MM.1S (cell line): ENCODE measurements at places on chromosomes 7 and 10.

- H3K27me3 ChIP-seq = no peaks in the 10 kb centered on the region
- H3K4me3 ChIP-seq = no peak overlapping the region
- H3K4me1 ChIP-seq = no peaks in the 10 kb centered on the region
- H3K36me3 ChIP-seq = peaks cover 2% of the 10 kb centered on the region; the same call in 1 of the 2 replicates
Measured at GRCh38 chr10:78013564-78013963, 15.8 kb downstream of the POLR3A start.

- no peak overlapping the region for H3K4me3 ChIP-seq
- H3K4me1 ChIP-seq = no peaks in the 10 kb centered on the region
- H3K27me3 ChIP-seq = no peaks in the 10 kb centered on the region
- no peak for DNase-seq
- no peaks in the 10 kb centered on the region for H3K36me3 ChIP-seq
- no peak overlapping the region for H3K27ac ChIP-seq
Measured at GRCh38 chr10:29394321-29394932, 105.6 kb downstream of the LYZL1 start.

GRCh38 chr10:20552382-20552781, 344.7 kb downstream of the NEBL start:
- no peaks in the 10 kb centered on the region for H3K36me3 ChIP-seq
- H3K4me1 ChIP-seq = no peaks in the 10 kb centered on the region
- no peaks in the 10 kb centered on the region for H3K27me3 ChIP-seq
- no peak for DNase-seq
- no peak overlapping the region for H3K27ac ChIP-seq

DNA sequence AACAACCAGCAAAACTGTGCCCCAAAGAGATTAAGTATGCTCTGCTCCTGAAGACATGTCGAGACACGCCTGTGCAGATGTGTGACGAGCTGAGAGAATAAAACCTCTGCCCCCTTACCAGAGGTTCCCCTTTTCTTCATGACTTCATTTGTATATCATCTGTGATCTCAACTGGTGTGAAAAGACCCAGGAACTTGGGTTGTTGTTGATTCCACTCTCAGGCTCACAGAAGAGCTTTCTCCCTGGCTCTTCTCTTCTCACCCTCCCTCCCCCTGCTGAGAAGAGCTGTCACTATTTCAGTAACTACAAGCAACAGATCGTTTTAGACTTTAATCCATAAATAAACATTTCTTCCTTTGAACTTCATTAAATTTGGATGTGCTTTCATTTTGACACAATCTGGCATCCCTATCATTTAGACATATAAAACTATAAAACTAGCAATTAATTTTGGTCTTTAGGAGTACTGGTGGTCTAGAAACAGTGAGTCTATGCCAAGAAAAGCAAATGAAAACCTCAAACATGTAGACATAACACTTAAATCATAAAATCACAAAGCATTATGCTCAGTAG, 179.3 kb upstream of the FZD8 start:
- no peaks in the 10 kb centered on the region for H3K27me3 ChIP-seq
- no peak for DNase-seq
- no peaks in the 10 kb centered on the region for H3K4me1 ChIP-seq
- no peak overlapping the region for H3K4me3 ChIP-seq

GRCh38 chr10:110724937-110725336, 80.8 kb downstream of the RBM20 start:
- DNase-seq = no peak
- no peaks in the 10 kb centered on the region for H3K27me3 ChIP-seq
- peak overlapping the region; percentile 84 for H3K27ac ChIP-seq
- no peak overlapping the region for H3K4me3 ChIP-seq
- H3K36me3 ChIP-seq = no peaks in the 10 kb centered on the region
- H3K4me1 ChIP-seq = peaks cover 37% of the 10 kb centered on the region

DNA sequence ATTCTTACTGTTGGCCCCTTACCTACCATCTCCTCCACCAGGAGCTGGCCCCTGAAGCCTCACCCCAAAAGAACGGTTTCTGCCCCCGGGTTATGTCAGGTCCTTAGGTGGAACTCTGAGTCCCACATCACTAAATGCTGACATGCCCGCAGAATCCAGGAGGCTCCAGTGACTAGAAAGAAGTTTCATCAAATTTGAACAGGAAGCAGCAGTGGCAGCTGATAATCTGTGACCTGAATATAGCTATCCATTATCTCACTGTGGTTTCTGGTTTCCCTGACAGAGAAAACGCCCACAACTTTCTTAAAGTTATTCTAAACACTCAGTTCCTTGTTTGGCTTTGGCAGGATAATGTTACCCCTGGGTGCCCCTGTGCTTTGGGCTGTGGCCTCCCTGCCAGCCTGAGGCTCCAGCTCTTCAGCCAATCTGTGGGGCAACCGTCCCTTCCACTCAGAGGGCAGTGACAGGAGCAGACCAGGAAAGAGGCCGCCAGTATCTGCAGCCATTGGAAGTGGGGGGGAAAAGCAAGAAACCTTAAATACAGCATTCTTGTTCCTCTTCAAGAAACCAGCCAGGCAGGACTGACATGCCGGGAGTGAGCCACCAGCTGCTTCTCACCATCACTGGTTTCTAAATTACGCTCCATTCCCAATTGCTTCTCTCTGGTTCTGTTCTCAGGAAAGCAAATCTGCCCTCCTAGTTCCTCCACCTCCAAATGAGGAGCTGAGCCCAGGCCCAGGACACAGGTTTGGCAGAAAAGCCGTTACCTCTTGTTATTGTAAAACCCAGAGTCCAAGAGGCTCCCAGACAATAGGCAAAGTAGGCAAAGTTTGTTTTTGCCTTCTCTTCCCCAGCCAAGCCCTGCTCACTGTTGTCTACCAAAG, 41.2 kb upstream of the VCL start:
- no peaks in the 10 kb centered on the region for H3K36me3 ChIP-seq
- peak overlapping the region; percentile 49; the same call in 1 of the 2 replicates for H3K27ac ChIP-seq
- H3K4me3 ChIP-seq = peak overlapping the region; percentile 28
- H3K27me3 ChIP-seq = no peaks in the 10 kb centered on the region
- peak; percentile 61 for DNase-seq
- peaks cover 39% of the 10 kb centered on the region for H3K4me1 ChIP-seq

DNA sequence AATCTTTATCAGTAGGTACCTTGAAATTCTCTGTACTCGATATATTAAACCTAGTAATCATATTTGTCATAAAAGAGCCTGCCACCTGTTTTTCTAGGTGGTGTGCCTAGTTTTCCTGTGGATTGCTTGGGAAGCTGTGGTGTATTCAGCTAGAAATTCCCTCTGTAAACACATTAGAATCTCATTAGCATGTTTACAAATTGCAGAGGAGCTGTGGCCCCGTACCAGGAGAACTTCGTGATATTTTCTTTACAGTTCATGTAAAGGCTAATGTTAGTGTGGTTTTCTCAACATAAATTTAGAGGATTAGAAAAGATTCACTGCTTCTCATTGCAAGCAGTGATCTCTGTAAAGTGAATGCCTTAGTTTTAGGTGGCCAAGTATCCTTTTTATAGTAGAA, 144.7 kb downstream of the CCSER2 start:
- no peak for DNase-seq
- H3K4me1 ChIP-seq = no peaks in the 10 kb centered on the region
- no peak overlapping the region for H3K4me3 ChIP-seq

DNA sequence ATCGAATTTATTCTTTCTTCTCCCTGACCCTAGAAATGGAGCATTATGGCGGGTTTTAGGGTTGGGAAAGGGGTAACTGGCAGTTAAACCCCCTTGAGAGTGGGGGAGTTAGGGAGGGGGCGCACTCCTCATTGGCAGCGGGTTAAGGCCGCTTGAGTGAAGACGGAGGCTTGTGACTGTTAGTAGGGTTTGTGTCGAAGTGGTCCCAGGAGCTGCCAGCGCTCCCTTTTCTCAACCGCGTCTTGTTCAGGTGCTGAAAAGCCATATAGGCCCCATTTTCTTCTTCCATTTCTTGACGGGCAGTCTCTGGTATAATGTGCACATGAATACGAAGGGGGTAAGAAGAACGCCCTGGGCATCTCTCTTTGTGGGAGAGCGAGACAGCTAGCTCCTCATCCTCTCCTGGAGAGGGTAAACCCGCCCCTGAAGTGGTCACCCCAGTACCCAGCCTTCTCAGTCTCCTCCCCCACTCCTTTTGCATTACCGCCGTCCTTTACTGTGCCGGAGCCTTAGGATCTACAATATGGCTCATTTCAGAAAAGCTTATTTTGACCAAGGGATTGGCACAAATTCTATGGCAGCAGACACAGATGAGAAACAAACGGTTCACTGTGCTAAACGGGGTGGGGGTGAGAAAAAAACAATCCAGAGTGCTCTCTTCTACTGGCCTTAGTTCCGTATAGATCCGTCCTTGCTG, 836 bp downstream of the KMT2E start:
- peak; percentile 78 for DNase-seq
- no peaks in the 10 kb centered on the region for H3K27me3 ChIP-seq
- H3K4me3 ChIP-seq = peak overlapping the region; percentile 95
- peaks cover 27% of the 10 kb centered on the region for H3K4me1 ChIP-seq

- no peak overlapping the region for H3K4me3 ChIP-seq
- DNase-seq = peak; percentile 46
Measured at GRCh38 chr7:149292462-149292823, 30.4 kb downstream of the ZNF783 start.

DNA sequence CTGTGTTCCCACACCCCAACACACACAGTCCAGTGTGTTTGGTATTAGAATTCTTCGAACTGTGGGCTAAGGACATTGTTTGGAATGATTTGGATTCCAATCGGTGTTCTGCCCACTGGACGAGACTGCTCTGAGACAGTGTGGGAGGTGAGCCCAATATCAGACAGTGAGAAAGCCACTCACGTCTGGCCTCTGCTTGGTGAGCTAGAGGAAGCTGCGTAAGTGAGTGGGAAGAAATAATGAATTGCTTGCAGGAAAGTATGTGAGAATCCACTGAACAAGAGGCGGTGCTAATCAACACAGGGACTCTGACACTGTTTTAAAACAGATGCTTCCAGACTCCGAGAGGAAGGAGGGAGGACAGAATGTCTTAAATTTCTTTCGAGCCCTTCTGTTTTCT, 675.0 kb upstream of the ANKRD30A start:
- no peaks in the 10 kb centered on the region for H3K36me3 ChIP-seq
- no peak overlapping the region for H3K4me3 ChIP-seq
- H3K27me3 ChIP-seq = no peaks in the 10 kb centered on the region
- no peak overlapping the region for H3K27ac ChIP-seq

DNA sequence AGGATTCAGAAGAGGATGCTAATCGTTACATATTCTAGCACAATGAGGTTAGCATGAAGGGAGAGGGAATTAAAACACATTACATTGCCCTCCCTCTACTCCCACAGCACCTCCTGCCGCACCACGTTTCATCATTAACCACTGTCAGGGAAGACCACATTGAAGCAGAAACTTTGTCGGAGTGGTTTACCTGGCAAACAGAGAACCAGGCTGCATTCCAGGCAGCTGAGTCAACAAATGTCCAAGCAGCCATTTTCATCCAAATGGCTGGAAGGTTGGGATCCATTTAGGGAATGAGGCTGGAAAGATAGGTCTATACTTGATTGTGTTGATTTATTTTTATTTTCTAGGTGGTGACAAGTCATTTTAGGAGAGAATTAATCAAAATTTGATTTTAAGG, 273.6 kb downstream of the DYNC1I1 start:
- no peak overlapping the region for H3K27ac ChIP-seq
- no peak for DNase-seq
- no peaks in the 10 kb centered on the region for H3K27me3 ChIP-seq
- H3K36me3 ChIP-seq = no peaks in the 10 kb centered on the region
- no peak overlapping the region for H3K4me3 ChIP-seq
- no peaks in the 10 kb centered on the region for H3K4me1 ChIP-seq

DNA sequence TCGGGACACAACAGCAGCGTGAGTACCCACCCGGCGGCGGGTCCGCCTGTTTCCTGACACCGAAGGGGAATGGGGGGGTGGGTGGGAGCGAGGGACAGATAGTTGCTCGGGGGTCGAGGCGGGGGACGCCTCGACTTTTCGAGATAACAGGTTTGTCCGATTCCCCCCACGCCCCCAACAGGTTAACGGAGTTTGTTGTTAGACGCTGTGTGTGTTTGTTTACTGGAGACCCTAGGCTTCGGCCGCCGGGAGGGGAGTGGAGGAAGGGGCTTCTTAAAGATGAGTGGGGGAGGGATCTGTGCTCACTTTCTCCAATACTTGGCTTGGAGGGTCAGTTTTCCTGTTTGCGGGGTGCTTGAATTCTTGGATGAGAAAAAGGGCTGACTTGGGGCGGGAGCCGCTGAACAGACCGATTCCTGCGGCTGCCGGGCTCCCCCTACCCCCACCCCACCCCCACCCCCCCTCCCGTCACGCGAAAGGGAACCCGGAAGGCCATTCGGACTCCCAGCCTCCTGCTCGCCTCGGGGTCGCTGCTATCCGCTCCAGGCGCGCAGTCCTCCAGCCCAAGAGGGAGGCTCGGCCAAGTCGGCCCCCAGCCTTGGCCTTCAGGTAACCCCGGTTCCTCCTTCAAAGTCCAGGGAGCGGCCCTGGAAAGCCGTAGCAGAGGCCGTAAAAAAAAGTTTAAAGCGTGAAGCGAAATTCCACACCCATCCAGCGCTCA, 1.0 kb downstream of the SORCS3 start:
- H3K27me3 ChIP-seq = peaks cover 16% of the 10 kb centered on the region
- no peak overlapping the region for H3K4me3 ChIP-seq
- no peak for DNase-seq
- no peak overlapping the region for H3K27ac ChIP-seq
- H3K4me1 ChIP-seq = no peaks in the 10 kb centered on the region

DNA sequence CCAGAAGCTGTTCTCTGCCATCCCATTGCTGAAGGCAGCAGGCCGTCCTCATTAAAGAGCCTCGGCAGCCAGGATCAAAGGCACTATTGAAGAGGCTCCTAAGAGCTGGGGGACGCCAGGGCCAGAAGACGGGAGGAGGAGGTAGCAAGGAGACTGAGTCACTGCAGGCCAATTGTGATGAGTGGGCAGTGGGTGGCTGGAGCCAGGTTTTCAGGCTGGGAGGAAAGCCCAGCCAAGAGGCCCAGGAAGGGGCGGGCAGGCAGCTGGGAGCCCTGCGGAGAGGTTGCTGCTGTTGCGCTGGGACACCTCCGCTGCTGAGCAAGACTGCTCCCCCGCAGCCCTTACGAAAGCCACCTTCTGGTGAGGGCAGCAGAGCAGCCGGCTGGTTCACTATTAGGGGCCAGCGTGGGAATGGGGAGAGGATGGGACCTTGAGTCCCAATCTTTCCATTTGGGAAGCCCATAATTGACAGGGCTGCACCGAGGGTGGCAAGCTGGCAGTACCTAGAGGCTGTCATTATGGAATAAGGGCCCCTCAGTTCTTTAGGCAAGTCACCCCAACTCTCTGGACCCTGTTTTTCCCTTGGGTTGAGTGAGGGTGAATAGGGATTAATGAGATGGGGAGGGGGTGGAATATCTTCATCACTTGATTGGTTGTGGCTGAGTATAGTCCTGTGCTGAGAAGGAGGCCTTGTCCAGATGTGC, 48.4 kb downstream of the UNC5B start:
- DNase-seq = no peak
- H3K4me1 ChIP-seq = no peaks in the 10 kb centered on the region
- H3K36me3 ChIP-seq = no peaks in the 10 kb centered on the region
- no peak overlapping the region for H3K4me3 ChIP-seq

DNA sequence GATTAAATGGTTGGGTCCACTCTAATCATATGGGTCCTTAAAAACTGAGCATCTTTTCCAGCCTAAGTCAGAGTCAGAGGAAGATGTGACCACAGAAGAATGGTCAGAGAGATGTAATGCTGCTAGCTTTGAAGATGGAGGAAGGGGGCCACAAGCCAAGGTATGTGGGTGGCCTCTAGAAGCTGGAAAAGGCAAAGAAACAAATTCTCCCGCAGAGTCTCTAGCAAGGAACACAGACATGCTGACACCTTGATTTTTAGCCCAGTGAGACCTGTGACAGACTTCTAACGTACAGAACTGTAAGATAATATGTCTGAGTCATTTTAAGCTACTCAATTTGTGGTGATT, 1.5 kb upstream of the EXOC6 start:
- no peak overlapping the region for H3K4me3 ChIP-seq
- peak overlapping the region; percentile 60; the same call in 1 of the 2 replicates for H3K27ac ChIP-seq
- H3K27me3 ChIP-seq = no peaks in the 10 kb centered on the region
- peaks cover 36% of the 10 kb centered on the region for H3K4me1 ChIP-seq
- DNase-seq = no peak
- no peaks in the 10 kb centered on the region for H3K36me3 ChIP-seq
